ENCODE measurements at places on chromosomes 11 and 22.

DNA sequence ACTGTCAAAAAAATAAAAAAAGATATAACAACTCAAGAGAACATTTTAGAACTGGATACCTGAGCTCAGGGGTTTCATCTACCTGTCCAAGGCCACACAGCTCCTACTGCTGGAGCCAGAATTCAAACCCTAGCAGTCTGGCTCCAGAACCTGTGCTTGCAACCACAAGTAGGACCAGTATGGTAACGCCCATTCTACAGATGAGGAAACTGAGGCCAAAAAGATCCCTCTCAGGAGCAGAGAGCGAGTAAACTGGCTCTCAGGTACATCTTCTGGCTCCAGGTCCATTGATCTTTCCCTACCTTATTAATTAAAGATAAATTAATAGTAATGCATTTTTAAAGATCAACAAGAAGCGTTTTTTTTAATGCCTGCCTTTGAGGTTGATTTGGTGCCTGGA lies 19.2 kb downstream of the P2RX3 start:
- no peak for DNase-seq

DNA sequence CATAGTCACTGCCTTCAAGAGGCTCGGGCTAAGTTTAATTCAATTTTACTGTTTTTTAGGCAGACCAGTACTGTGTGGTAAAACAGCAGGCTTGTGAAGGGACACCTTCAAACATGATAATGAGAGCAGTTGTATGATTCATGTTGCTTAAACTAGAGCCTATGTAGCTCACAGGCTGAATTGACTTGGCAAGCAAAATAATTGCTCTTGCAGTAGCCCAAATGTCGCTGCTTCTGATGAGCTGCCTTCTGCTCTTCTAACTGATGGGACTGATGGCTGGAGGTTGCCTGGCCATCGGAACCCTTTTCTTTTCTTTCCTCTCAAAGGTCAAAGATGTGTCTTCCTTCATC lies 137.6 kb downstream of the MAML2 start:
- no peak for DNase-seq

- DNase-seq: no peak
These were observed 39.1 kb upstream of the LIPT2 start for GRCh38 chr11:74532501-74533246.

- no peak for DNase-seq
These were observed 188.5 kb upstream of the MPPED2 start for GRCh38 chr11:30774496-30775232.

DNA sequence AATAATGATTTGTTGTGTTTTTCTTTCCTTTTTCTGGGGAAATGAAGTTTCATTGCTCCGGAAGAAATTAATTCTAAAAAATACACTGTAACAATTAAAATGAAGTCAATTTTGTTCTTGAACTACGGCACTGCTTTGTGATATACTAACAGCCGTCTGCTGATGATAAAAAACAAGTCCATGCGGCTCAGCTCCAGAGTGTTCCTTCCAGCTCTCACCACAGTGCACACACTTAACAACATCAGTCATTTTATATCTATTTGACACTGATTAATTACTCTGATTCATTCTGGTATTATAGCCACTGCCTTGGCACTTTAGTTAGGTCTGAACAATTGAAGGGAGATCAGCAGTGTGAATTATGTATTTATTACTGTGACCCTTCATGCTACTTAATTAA lies 97.4 kb upstream of the SLC6A5 start:
- DNase-seq: no peak

All from activated naive CD8-positive, alpha-beta T cell treated with anti-CD3 and anti-CD28 coated beads for 36 hours (primary cell).